ENCODE measurements at places on chromosomes 7 and 10.

- no peak for DNase-seq
Measured at GRCh38 chr7:133082390-133082766, 488 bp upstream of the CHCHD3 start.

- no peak for DNase-seq
Measured at GRCh38 chr10:811379-812175, 119.9 kb downstream of the LARP4B start.

DNA sequence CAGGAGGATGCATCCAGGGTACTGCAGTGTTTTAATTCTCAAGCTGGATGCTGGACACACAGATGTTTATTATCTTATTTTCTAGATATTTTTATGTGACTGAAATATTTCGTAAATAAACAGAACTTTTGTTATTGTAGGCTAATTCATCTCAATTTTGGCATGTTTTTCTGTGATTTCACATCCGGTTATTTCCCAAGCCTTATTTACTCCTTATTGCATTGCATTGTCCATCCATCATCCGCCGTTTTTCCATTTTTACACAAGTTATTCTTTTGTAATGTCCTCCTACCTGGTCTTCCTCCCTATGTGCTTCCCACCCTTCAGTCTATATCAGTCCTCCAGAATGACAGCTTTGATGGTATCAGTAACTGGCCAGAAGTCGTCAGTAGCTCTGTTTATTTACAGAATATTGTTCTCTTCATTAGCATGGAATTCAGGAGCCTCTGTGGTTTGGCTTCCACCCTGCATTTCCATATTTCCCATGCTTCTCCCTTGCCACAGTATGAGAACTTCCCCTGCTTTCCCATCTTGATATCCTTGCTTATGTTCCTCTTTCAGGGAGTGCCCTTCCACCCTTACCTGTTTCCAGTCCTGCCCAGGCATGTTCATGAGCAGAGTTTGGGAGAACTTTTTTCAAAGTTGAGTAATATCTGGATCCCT lies 16.1 kb downstream of the GNAI1 start:
- no peak for DNase-seq

DNA sequence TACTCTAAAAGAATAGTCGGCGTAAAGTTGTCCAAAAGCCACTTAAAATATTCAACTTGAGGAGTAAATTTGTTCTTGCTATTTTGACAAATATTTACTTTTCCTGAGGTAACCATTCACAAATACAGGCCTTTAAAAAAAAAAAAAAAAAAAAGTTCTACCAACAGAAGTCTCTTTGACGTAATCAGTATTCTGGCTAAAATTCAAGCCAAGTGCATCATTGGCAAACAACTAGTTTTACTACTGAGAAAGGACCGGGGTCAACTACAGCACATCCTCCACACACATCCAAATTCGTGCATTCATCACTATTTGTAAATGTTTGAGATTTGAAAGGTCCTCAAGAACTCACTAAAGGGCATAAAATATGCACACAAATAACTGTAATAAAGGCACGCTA lies 2.0 kb downstream of the OAT start:
- no peak for DNase-seq

DNA sequence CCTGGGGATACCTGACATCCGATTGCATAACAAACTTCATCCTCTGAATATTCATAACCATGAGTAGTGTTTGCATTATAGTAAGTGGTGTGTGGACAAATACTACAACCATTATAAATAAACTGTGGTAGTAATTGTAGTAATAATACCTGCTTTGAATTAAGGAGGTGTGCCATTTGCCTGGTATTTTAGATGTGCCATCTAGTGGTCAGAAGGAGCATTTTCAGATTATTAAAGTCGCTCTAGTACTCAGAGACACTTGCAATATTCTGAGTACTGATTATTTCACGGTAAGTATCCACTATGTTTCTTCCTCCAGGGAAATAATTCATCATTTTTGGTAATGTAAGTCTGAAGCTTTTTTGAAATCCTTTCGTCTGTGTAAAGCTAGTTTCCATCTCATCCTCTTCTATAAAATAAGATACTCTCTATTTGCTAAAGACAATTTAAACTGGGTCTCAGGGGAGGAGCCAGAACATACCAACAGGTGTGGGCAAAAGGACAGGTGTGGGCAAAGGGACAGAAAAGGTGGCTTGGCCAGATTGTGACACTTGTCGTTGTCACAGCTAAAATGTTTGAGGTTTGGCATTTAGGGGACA lies 115.3 kb upstream of the WDR11 start:
- DNase-seq = no peak

DNA sequence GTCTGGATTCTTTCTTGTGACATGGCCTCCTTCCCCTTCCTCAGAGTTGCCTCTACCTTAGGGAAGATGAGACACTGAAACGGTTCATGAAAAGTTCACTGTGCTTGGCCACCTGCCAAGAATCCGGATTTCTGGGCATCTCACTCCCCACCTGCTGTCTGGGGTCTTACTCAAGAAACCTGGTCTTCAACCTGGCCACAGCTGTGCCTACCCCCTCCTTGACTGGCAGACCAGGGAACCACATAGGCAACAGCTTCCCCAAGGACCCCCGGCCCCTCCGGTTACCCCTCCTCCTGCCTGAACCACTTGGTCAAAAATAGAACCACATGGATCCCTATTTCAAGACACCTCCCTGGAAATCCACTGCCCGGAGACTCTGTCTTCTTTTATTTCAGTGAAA lies 58.7 kb upstream of the NANOS1 start:
- no peak for DNase-seq

GRCh38 chr10:4131407-4132215 lies 346.6 kb upstream of the KLF6 start:
- no peak for DNase-seq

DNA sequence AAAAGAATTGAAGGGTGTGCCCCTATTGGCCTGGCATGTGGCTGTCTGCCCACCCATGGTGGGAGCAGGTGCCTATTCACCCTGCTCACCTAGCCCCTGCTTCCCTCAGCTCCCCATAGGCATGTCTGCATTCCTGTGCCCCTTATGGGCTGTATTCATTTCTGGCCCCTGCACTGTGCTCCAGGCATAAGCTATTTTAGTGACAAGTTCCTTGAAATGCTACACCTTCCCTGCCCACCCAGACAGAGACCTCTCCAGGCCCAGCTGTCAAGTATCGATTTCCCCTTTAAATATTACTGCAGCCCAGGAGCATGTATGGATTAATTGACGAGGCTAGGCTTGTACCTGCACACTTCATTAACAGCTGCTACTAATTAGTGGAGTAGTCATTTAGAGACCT lies 235.4 kb downstream of the RPS24 start:
- DNase-seq = no peak

GRCh38 chr10:125057158-125058001 lies 103.0 kb downstream of the CTBP2 start:
- DNase-seq = no peak

DNA sequence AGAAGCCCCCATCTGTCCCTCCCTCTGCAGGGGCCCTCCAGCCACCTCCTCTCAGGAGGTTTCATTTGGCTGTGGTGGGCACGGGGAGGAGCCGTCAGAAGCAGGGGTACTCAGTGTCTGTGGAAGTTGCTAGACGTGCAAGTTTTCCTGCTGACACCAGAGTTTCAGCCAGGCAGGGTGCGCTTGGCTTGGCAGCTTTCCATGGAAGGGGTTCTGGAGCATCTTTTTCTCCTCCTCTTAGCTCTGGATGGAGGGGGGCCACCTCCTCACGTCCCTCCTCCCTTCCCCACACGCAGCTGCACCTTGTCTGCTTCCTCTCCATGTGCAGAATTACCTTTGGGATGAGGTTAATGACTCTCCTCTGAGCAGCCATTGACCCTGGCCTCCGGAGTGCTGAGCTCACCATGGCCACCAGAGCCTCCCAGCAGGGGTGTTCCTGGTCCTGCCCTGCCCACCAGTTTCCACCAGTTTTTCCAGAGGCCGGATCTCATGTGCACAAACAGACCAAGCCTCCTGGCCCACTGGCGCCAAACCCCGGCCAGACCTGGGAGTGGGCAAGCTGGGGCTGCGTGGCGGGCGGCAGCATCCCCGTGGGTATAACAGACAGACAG lies 579.8 kb upstream of the FOXK1 start:
- no peak for DNase-seq

GRCh38 chr10:30505543-30506298 lies 71.7 kb downstream of the MAP3K8 start:
- no peak for DNase-seq
